Ecto neural progenitor cell (in vitro differentiated cells): ENCODE measurements at places on chromosomes 6 and 20.

GRCh38 chr6:37456126-37456525 is 23.1 kb downstream of the CMTR1 start:
- DNase-seq = no peak

- no peak for DNase-seq
Observed at GRCh38 chr6:16471222-16471909, 233.0 kb downstream of the GMPR start.

- DNase-seq = no peak
Observed at GRCh38 chr6:4186385-4186784, 51.0 kb upstream of the ECI2 start.

- no peak for DNase-seq
Observed at GRCh38 chr6:106141441-106142237, 55.5 kb downstream of the PRDM1 start.

GRCh38 chr6:10391799-10392198 is 23.1 kb downstream of the TFAP2A start:
- no peak for DNase-seq

GRCh38 chr6:101516578-101516977 is 123.1 kb downstream of the GRIK2 start:
- no peak for DNase-seq

DNA sequence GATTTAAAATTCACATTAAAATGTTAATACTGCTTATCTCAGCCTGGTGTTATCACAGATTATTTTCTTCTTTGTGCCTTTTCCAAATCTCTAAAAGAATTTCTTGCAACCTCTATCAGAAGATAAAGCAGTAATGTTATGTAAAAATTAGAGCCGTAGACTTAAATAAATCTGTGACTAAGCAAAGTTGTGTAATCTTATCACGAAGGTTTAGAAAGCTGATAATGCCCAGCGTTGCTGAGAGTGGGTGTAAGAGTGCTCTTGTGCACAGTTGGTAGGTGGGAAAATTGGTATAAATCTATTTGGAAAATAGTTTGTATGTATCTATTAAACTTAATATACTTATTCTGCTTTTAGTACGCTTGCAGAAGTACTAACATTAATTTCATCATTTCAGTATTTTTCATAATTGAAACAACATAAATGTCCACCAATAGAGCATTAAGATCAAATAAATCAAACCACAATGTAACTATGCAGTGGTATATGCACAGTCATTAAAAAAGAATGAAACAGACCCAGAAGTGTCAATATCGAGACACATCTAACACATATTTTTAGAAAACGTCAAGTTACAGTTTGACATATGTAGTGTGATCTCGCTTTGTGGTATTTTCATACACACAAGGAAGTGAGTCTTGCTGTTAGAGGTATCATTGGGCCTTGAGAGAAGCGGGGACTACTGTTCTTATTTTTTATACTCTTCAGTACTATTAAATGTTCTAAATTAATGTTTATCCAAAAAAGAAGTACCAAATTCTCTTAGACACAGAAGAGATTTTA is 54.4 kb upstream of the PBOV1 start:
- DNase-seq = no peak

GRCh38 chr20:15674253-15675060 is 898.8 kb downstream of the KIF16B start:
- DNase-seq = no peak

- DNase-seq = no peak
Observed at GRCh38 chr6:85591207-85591606, 2.5 kb downstream of the SNX14 start.

DNA sequence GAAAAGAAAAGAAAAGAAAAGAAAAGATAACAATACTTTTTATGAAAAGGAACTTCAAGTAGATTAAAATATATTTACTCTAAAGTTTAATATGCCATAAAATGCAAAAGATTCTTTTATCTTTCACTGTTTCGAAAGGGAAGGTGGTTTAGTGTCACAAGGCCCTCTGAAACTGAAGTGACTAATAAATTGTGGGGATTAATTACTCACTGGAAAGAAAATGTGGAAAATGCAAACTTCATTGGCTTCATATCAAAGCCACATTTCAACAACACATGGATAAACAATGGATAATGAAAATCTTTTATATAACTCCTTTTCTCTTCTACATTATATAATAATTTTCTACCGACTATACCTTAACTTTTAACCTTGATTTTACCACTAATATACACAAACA is 320.5 kb upstream of the RSPO3 start:
- DNase-seq = no peak

DNA sequence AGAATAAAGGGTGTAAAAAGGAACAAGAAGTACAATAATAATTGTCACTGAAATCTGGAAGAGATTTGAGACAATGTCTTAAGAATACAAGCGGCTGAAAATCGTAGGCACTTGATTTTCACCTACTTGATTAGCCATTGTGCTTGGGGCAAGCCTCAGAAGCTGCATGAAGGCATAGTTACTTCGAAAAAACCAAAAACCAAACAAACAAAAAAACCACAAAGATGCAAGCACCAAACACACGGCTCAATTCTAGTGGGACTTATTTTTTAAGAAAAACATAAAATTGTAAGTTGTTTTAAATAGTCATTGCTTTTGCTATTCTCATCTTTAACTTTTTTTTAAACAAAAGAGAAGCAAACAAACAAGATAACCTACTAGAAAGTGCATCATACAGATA is 235.6 kb downstream of the OGFRL1 start:
- no peak for DNase-seq

GRCh38 chr20:34891166-34892062 is 15.0 kb downstream of the ACSS2 start:
- no peak for DNase-seq

GRCh38 chr20:25310268-25310920 is 62.5 kb downstream of the PYGB start:
- DNase-seq = no peak

DNA sequence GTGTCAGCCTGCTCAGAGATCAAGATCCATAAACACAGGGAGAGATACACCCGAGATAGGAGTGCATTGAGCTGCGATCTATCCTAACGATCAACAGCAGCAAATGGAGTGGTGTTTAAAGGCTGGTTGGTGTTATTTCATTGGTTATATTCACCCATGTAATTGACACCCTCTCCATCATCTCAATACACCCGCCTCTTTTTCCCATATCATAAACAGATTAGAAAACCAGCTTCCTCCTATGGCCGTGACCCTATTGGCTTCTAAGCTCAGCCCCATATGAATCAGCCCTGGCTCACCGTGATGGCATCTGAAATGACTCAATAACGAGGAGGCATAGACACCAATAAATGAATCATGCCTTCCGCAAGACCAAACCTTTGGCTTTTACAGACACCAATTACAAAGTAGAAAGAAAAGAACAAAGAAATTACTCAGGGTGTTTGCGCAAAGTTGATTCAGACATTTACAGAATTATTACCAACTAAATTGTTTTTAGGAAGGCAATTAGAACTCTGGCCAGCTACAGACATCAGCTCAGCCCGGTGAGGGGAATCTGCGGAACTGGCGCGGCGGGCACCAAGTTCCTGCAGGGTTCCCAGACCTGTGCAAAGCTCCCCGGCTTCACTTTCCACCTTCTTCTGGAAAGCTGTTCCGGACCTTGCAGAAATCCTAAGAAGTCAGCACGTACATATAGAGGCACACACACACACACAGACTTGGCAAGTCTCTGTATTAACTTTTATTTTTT is 11.5 kb downstream of the PMEPA1 start:
- DNase-seq = no peak

- DNase-seq = no peak
Observed at GRCh38 chr6:158042245-158042798, 60.7 kb downstream of the SYNJ2 start.

GRCh38 chr6:33438978-33439594 is 15.3 kb upstream of the ZBTB9 start:
- DNase-seq = no peak

DNA sequence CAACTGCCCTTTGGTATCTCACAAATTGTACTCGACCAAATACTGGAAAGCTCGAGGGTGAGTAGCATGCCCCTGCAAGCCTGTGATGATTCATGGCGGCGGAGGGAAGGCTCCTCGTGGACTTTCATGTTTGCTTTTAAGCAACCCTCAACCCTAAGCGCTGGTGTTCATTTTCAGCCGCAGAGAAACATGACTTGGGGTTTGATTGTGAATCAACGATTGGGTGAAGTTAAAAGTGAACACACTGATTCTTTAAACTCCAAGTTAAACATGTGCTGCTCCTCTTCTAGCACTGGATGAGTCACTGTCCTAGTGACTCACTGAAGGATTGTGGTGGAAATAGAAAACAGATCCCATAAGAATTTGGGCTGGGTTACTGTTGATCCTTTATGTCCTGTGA is 8.3 kb downstream of the CD109 start:
- DNase-seq = no peak

- no peak for DNase-seq
Observed at GRCh38 chr20:49430320-49430719, 52.1 kb downstream of the KCNB1 start.

DNA sequence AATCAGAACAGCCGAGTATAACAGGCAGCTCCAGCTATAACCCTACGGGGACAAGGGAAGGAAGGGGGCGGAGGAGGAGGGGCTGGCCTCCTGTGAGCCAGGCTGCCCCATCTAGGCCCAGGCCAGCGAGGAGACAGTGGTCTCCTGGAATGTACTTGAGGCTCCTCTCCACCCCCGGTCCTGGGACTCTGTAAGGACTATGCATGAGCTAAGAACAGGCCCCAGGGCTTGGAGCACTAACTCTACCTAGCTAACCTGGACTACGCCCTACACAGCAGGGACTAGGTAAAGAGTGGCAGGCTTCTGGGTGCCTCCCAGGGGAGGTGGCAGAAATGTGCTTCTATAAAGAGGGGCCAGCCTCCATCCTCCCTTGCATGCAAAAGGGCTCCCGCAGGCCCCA is 8.9 kb downstream of the KCNK15 start:
- peak; percentile 38 for DNase-seq

DNA sequence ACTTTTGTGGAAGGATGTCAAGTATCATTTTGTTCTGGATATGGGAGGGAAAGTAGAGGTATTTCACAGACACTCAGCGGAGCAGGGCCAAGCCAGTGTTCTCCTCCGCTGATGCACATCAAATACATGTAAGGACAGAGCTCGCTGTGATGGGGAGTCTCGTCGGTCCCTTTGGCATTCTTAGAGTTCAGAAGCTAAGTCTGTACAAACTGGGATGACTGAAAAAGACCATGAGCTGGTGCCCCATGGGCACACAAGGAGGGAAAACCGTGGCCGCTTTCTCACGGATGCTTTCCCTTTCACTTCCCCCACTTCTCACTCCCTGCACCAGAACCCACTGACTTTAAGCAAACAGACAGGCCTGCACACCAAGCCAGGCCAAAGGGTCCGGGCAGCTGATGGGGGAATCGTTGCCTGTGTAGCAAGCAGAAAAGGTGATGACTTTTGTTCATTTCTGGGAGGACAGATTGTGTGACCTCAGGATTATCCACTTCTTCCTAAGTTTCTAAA is 27.7 kb upstream of the MPC1 start:
- no peak for DNase-seq

GRCh38 chr6:27295301-27296079 is 16.6 kb downstream of the POM121L2 start:
- DNase-seq = peak; percentile 58

DNA sequence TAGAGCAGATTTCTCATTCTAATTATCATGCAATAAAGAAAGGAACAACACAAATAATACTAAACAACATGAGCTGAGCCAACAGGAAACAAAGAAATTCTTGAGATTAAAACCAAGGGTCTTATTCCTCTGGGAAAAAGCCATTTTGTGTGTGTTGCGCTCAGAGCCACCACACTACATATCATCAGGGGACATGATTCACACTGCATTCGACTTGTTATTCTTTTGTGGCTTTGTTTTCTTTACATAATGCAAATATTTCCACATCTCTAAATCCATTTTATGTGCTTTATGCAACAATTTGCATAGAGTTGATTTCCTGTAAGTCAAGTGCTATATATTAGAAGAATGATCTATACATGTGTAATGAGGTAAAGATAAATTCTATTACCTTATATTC is 719.6 kb downstream of the TBC1D32 start:
- no peak for DNase-seq

- DNase-seq = no peak
Observed at GRCh38 chr6:155738602-155739105, 283.0 kb upstream of the NOX3 start.

DNA sequence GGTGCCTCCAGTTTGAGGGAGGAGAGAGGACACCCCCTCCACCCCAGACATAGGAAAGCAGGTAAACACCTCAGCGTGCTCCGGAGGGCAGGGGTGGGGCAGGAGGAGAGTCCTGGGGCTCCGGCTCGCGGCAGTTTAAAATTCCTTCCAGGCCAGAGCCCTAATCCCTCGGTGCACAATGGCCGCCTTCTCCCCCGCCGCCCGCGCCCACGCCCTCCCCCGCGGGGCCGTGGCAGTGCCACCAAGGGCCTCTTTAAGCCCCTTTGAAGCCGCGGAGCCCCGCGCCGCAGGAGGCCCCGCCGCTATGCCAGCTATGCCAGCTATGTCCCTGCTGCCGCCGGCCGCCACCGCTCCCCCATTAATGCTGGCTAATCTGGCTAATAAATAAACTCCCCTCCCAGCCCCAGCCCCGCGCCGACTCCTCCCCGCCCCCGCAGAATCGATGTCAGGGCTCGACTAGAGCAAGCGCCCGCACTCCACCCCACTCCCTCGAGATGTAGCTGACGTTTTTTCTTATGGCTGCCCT is 125.1 kb downstream of the MRPL14 start:
- peak; percentile 90 for DNase-seq

DNA sequence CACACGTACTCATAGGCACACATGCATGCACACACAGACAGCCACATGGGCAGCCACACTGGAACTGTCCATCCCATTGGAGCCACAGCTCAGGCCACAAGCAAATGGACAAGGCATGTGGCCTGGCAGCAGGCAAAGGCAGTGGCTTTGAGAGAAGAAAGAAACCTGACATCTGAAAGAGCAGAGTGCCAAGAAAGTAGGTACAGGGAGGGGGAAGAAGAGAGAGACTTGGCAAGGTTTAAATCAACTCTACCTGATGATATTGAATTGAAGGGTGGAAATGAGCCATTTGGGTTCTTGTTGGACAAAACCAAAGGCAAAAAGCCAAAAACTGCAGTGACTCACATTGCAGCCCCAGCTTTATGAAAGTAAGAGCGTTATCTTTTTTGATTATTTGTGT is 142.7 kb downstream of the PCSK2 start:
- no peak for DNase-seq

GRCh38 chr6:168683621-168684020 is 242.6 kb downstream of the SMOC2 start:
- no peak for DNase-seq

DNA sequence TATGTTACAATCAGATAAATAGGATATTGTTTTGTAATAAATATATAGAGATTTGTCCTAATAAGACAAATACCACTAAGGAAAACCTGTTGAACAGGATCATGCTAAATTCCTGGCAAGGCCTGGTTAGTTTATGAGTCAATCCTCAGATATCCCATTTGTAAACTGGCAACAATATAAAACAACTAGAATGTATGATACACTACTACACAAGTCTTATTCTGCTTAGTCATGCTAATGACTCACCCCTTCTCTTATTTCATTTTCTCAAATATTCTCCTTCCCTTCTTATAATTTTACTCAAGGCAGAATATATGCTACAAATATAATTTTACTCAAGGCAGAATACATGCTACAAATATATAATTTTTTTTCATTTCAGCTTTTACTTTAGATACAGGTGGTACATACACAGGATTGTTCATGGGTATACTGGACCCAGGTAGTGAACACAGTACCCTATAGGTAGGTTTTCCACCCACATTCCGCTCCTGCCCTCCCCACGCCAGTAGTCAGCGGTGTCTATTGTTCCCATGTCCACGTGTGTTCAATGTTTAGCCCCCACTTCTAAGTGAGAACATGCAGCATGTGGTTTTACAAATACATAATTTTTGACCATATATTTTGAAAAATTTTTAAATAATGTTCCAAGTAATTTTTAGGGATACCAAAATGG is 6.3 kb downstream of the OSER1 start:
- no peak for DNase-seq
